ENCODE measurements at places on chromosomes 5 and 9.

GRCh38 chr5:113755516-113755915 lies 242.0 kb downstream of the YTHDC2 start:
- no peak for DNase-seq

GRCh38 chr5:181230551-181230950 lies 7.5 kb downstream of the TRIM41 start:
- no peak for DNase-seq

DNA sequence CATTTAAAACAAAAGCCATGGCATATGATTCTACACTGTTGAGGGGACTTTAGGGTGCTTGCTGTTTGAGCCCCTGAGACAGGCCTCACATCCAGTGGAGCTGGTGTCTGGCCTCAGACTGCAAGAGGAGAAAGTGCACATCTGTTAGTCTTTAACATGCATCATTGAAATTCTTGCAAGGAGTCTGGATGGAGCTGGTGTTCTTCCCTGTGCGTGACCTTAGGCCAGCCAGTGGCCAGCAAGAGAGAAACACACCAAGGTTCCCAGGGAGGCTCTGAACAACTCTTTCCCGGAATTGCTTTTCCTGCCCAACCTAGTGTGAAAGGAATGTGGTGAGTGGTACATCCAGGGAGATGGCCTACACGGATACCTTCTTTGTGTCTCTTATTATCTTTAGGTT lies 282.8 kb upstream of the TNC start:
- DNase-seq = no peak

GRCh38 chr5:110150199-110150598 lies 460.5 kb downstream of the MAN2A1 start:
- DNase-seq = no peak

DNA sequence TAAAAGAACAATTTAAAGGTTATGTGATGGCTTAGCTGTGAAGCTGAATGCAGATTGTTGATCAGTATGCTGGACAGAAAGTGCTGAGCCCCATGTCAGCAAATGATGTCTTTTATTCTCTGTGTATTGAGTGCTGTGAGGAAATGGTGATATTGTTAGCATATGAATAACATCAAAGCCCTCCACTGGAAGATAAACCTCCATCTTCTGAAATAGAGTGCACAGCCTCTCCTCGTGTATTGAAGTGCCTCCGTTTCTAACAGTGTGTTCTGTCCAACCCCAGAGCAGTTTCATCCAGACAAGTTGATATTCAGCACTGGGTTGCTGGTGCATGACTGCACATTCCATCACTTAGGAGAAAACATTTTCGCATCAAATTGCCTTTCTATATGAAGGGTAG lies 242.9 kb downstream of the CSNK1G3 start:
- DNase-seq = no peak

DNA sequence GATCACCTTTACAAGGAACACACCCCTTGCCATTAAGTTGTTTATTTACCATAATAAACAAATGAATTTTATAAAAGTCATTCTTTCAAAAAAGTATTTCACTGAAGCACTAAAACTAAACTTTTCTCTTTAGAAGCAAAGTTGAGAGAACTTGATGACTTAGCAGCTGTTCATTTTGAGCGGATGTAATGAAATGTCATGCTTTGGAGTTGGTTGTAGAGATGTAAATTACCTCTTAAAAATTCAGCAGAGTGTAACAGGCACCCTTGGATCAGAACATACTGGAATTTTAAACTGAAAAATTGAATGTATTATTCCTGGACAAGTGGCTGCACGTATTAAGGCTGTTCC lies 617.2 kb downstream of the PDE4D start:
- no peak for DNase-seq

DNA sequence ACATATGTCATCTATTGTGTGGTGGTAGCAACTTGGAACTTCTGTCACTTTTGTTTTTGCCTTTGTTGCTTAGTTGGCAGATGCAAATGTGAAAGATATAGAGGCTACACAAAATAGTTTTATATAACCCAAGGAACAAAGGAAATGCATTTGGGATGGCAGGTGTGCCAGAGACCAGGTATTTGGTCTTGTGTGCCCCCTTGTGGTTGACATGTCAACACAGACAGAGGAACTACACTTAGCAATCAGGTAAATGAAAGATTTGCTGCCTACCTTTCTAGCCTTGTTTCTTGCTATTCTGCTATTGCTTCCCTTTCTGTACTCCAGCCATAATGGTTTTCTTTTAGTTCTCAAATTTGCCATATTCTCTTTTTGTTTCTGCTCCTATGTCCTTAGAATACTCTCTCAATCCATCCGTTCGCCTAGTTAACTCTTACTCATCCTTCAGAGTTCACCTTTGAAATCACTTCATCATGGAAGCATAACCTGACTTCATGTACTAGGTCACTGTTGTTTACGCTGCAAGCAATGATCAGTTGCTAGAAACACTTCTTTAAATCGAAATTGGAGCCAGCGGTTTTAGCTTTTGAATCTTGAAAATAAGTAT lies 119.5 kb downstream of the TRPM3 start:
- DNase-seq = no peak

DNA sequence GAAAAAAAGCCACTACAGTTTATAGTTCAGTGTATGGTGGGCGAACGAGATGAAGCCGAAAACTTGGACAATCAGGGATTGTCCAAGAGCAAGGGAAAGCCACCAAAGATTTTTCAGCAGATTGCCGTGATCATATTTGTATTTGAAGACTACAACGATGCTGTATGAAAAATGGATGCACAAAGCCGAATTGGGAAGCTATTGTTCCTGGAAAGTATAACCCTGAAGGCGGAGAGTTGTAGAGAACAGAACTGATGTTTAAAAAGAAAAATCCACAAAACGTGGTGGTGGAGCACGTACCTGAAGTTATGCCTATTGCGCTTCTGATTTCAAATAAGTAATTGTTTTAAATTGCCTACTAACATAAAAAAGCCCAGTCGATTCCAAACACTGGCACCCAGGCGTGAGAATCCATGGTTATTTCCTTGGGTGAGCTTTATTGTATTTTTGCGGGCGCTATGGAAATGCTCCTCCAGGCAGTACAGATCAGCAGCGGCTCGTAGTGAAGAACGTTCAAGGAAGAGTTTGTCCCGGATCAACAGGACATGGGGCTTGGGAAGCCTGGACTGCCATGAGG lies 772 bp upstream of the TARS1 start:
- peak; percentile 54 for DNase-seq

DNA sequence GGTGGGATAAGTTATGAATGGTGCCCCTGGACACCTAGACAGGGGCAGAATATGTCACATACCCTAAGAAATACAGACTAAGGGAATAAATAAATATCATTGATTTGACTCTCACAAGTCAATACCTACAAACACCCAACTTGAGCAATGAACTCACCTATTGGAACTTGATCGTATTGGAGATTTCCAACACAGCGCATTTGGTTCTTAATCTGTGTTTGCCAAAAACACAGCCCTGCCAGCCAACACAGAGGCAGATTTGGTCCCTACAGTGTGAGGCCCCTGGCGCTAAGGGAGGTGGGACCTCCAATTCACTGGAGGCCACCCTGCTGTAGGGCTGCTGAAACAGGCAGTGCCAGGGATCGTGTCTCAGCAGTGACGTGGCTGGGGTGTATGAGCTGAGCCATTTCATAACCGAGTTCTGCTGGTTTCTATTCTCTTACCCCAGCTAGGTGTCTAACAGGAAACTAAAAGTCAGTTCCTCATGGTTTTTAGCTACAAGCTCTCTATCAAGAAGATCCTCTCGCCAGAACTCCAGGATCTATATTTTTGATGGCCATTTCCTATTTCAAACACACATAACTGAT lies 84.5 kb downstream of the SLC1A1 start:
- no peak for DNase-seq

DNA sequence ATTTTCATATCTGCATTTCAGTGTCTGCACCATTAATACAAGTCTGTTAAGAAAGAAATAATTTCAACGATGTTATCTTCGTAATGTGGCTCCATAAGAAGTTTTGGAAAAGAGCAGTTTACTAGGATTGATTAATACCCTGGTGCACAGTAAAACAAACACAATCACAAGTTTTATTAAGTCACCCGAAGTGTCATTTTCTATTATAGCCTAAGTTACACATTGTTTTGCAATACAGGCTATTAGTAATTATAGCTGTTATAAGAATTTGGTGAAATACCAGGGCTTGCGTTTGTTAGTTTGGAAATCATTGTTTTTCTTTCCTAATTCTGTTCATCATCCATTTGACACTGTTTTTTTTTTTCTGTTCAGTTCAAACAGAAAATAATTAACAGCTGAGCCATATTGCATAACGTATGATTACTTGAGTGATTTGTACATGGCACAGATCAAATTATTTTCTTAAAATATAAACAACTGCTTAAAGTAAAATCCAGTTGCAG lies 30.6 kb downstream of the LVRN start:
- DNase-seq = no peak

- DNase-seq = no peak
Observed at GRCh38 chr9:107673861-107674720, 184.5 kb upstream of the KLF4 start.

DNA sequence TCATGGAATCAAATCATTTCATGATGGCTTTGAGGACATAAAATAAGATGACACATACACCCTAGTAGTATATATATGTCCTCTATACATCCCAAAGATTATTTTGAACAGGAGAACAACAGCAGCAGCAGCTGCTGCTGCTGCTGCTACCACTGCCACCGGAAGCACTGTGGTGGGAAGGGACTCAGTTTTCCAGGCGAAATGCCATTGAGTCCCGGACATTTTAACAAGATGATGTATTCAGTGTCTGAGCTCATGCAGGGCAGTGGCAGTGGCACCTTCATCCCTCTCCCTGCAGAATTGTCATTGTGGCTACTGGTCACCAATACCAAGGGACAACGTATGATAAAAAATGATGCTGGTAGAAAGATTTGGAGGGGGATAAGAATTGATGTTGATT lies 151.3 kb downstream of the CHSY3 start:
- DNase-seq = no peak

DNA sequence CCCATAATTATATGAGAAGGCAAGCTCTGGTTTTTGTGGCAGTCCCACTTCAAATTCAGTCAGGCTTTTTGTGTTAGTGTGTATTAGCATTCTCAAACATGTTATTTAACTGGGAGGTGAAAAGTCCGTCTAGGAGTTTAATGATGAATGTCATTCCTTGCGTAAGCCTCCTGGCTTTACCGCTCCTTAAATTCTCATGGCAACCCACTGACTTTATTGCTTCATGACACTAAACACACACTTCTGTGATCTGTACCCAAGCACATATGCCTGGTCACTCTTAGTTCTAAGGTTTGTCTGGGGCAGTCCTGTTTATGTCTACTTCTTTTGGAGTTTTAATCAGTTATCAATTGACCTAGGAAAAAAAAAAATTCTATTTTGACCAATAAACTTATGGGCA lies 677.9 kb upstream of the DMAC1 start:
- no peak for DNase-seq

GRCh38 chr9:72978744-72979143 lies 25.9 kb upstream of the ALDH1A1 start:
- DNase-seq = no peak

DNA sequence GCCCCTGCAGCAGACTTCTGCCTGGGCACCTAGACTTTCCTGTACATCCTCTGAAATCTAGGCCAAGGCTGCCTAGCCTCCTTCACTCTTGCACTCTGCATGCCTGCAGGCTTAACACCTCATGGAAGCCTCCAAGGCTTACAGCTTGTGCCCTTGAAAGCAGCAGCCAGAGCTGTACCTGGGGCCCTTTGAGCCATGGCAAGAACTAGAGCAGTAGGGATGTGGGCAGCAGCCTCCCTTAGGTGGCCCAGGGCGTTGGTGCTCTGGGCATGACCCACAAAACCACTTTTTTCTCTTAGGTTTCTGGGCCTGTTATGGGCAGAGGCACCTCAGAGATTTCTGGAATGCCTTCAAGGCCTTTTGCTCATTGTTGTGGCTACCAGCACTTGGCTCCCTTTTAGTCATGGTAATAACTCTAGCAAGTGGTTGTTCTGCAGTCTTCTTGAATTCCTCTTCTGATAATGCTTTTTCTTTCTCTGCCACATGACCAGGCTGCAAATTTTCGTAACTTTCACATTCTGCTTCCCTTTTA lies 606.2 kb downstream of the TLE4 start:
- no peak for DNase-seq

DNA sequence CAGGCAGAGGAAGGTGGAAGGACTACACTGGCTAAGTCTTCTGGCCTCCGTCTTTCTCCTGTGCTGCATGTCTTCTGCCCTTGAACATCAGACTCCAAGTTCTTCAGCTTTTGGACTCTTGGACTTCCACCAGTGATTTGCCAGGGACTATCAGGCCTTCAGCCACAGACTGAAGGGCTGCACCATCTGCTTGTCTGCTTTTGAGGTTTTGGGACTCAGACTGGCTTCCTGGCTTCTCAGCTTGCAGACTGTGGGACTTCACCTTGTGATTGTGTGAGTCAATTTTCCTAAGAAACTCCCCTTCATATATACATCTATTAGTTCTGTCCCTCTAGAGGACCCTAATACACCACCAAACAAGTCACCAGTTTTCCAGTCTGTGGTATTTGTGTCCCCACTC lies 9.7 kb upstream of the ANKDD1B start:
- no peak for DNase-seq

DNA sequence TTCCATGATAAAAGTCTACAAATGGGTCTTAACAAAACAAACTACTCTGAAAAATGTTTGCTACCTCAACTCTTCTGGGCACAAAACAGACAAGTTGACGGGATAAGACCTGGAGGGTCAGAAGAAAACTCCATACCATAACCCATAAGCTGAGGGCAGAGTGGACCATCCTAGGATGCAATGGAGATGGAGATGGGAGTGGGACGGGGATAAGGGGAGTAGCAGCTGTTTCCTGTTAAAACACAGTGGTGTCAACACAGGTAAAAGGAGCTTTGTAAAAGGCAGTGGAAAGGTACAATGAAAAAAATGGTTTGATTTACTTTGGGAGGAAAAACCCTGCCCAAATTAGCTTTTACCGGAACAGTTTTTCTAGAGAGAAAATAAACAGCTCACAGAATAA lies 41.6 kb downstream of the CEMIP2 start:
- no peak for DNase-seq

- no peak for DNase-seq
Observed at GRCh38 chr5:111407562-111407961, 104.8 kb downstream of the STARD4 start.

- DNase-seq = no peak
Observed at GRCh38 chr5:54398191-54398590, 57.3 kb upstream of the HSPB3 start.

GRCh38 chr5:82745016-82745415 lies 332.2 kb downstream of the TMEM167A start:
- DNase-seq = no peak

DNA sequence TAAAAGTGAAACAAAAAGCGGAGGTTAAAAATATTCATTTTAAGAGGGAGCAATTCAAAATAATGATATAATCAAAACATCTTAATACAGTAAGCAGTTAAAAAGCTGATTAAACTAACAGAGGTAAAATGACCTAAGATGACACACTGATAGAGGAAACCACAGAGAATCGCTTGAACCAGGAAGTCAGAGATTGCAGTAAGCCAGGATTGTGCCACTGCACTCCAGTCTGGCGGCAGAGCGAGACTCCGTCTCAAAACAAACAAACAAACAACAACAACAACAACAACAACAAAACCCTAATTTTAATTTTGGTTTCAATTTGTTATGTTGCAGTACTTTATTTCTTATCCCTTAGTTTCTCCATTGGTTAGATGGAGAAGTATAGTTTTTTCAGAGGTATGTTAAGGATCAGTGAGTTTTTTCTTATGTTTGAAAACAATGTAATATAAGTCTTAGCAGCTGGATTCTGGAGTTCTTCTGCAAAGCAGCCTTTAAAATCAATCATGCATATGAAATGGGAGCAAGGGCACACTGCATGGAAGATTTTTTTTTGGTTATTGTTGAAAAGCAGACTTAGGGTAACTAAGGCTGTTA lies 58.5 kb downstream of the MLANA start:
- DNase-seq = no peak

GRCh38 chr5:34597034-34598027 lies 58.8 kb upstream of the RAI14 start:
- no peak for DNase-seq
